Stimulated activated CD8-positive, alpha-beta memory T cell treated with anti-CD3 and anti-CD28 coated beads, Interleukin-4, amount 100 ng/mL, for 48 hours (primary cell): ENCODE measurements at places on chromosomes 12 and 14.

GRCh38 chr14:54329082-54329695 is 67.6 kb upstream of the CDKN3 start:
- peak; percentile 24 for DNase-seq

- no peak for DNase-seq
Measured at GRCh38 chr12:3364661-3365462, 126.1 kb upstream of the PRMT8 start.

DNA sequence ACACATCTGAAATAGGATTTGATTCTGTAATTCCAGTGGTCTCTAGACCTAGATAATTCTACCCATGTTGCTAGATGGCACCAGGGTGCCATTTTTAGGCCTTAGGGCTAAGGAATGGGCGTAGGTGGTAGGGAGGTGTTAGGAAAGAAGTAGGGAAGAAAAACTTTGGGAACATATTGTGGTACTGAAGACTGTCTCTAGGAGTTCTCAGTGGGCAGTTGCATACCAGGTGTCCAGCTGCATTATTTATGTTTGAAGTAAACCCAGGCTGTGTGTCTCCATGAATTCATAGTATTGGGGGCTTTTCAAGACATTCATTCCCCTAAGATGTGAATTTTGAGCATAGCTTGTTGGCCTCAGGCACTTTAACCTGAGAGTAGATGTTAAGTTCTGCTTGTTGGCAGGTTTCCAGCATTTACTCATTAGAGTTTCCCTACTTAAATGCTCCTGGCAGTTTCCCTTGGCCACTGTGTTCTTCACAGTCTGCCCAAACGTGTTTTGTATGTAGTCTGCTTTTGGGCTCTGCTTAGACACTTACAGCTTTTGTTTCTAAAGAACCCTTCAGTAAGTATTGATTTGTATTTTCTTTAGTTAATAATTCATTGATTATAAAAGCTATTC is 31.5 kb upstream of the CCT2 start:
- DNase-seq = no peak

DNA sequence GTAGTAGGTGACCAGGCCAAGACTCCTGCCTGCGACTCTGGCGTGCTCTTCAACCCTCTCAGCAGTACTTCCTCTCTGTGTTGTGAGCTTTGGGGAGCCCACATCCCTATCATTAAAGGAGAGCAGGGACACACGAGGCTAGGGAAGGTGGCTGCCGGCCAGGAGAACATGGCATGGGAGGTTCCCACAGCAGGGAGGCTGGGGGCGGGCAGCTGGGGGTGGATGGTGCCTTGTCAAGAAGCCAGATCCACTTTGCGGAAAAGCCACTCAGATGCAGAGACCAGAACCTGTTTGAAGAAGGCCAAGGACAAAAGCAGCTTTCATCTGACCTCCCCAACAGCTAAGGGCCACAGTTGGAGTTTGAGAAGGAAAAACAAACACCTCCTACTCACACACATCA is 198.6 kb downstream of the BCL11B start:
- DNase-seq = no peak

DNA sequence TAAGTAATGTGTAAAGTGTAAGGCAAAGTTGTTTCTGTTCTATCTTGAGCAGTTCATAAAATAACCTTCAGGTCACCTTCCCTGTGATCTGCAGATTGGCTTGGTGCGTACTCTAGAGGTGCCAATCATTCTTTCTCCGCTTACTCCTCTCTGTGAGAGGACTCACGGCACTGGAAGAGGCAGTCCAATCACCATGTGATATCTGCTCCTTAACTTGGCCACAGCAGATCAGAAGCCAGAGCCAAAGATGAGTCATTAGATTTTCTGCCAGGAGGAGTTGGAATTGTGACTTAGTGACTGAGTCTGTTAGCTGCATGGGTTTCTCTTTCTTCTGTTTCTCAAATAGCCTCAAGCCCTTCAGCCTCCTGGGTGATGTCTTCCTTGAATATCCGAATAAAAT is 165.5 kb downstream of the SLC41A2 start:
- DNase-seq = no peak

- DNase-seq = no peak
Measured at GRCh38 chr14:24837280-24838046, 203.5 kb upstream of the GZMB start.

DNA sequence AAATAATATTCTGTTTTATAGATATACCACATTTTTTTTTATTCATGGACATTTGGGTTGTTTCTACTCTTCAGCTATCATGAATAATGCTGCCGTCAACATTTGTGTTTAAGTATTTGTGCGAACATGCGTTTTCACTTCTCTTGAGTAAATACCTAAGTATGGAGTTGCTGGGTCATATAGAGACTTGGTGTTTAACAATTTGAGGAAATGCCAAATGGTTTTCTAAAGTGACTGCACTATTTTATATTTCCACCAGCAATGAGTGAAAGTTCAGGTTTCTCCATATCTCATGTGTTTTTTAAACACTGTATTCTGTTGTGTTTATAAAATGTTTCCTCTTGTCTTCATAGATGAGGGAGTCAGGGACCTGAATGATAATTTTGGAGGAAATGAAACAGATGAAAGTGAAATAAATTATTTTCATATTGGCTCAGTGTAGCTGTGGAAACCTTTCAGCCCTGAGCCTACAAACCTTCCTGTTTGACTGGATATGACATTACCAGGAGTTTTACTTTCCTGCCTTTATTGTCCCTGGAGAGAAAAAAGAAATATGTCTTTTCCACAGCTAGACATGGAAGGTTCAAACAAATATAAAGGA is 26.3 kb downstream of the DAAM1 start:
- DNase-seq = no peak

- DNase-seq = no peak
Measured at GRCh38 chr12:109308534-109309380, at the start of gene FOXN4. Gene FOXN4, minus strand, starts transcription at chr12:109309284. Its CDS starts 963 bp downstream, at chr12:109308321.

GRCh38 chr12:9870286-9870866 is 1.2 kb upstream of the CLEC2B start:
- DNase-seq = no peak

- no peak for DNase-seq
Measured at GRCh38 chr12:132517013-132517739, 27.2 kb downstream of the FBRSL1 start.

- peak; percentile 24 for DNase-seq
Measured at GRCh38 chr12:101935890-101936746, 58.7 kb downstream of the DRAM1 start.

GRCh38 chr14:45140661-45141187 is 5.0 kb downstream of the FANCM start:
- DNase-seq = no peak

- DNase-seq = no peak
Measured at GRCh38 chr14:77076113-77076631, 21.9 kb upstream of the CIPC start.

- no peak for DNase-seq
Measured at GRCh38 chr12:123101526-123101925, 49.4 kb downstream of the PITPNM2 start.
